ENCODE measurements at places on chromosomes 6 and 20.

GRCh38 chr20:37693242-37693634, 592 bp upstream of the CTNNBL1 start:
- no peak for DNase-seq

- peak; percentile 78 for DNase-seq
Measured at GRCh38 chr6:13796781-13797180, 17.6 kb downstream of the MCUR1 start.

DNA sequence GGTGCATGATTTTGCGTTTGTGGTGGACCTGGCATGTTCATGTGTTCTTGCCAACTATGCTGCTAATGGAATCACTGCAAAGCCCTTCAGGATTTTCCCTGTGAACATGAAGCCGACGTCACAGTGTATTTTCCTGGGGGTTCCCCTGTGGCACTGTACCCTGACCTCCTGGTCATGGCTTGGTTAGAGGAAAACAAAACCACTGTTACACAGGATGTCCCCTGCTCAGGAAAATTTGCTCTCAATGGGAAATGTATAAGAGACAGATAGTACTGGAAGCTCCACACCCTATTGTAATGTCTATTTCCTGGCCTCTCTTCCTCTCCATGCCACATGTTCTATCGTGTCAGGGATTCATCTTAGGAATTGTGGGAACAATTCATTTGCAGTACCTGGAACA, 19.7 kb downstream of the TSHZ2 start:
- no peak for DNase-seq

DNA sequence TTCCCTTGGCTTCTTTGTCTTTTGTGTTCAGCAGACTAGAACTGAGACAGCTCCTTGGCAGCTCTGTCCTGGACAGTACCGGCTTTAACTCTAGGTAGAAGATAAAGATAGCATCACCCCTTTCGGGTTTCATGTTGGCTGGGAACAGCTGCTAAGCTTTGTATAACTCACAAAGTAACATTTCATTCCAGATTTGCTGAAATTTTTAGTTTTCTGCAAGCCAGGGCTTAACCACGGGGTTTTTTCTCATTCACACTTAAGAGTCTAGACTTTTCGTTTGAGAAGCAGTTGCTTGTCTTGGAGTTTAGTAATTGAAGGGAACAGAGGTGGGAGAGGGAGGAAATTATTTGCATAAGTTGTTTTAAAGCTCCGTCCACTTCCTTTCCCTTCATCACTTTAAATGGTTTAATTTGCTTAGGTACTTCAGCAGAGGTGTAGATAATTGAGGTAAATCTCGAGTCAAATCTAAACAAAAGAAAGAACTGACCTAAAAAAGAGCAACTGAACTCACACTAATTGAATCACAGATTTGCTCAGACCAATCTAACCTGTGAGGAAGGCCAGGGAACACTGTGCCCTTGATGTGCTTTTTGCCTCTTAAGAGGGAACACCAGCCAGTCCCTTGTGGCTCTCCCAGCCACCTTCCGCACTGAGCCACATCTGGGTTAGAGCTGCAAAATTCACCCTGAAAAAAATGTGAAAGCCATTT, 48.3 kb downstream of the RREB1 start:
- DNase-seq: no peak

- DNase-seq: no peak
Measured at GRCh38 chr6:52666071-52666470, 4.8 kb upstream of the TMEM14A start.

- no peak for DNase-seq
Measured at GRCh38 chr20:4516876-4517275, 204.8 kb upstream of the PRND start.

- DNase-seq: peak; percentile 36
Measured at GRCh38 chr20:33490023-33490933, at the start of gene CBFA2T2. Gene CBFA2T2 (plus strand): TSS chr20:33490096. CDS start chr20:33490268, 172 bp downstream.

- DNase-seq: no peak
Measured at GRCh38 chr6:115582386-115582785, 478.3 kb downstream of the FRK start.

DNA sequence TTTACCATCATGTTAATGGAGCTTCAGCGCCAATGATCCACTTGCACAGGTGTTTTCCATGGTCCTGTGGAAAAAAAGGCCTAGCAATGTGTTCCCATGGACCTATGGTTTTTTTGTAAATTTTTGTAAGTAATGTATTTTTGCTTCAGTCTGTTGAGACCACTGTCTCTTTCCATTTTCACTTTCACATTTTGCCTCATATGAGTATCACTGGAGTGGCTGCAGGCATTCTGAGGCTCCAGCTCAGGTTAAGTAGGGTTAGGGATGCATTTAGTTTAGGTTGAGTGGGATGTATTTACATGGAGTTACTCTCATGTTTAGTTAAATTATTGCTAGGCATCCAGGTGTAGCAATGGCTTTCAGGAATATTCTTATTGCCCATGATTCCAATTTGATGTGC, 19.2 kb upstream of the LMBRD1 start:
- no peak for DNase-seq

- DNase-seq: no peak
Measured at GRCh38 chr6:139778688-139779087, 404.2 kb upstream of the CITED2 start.

DNA sequence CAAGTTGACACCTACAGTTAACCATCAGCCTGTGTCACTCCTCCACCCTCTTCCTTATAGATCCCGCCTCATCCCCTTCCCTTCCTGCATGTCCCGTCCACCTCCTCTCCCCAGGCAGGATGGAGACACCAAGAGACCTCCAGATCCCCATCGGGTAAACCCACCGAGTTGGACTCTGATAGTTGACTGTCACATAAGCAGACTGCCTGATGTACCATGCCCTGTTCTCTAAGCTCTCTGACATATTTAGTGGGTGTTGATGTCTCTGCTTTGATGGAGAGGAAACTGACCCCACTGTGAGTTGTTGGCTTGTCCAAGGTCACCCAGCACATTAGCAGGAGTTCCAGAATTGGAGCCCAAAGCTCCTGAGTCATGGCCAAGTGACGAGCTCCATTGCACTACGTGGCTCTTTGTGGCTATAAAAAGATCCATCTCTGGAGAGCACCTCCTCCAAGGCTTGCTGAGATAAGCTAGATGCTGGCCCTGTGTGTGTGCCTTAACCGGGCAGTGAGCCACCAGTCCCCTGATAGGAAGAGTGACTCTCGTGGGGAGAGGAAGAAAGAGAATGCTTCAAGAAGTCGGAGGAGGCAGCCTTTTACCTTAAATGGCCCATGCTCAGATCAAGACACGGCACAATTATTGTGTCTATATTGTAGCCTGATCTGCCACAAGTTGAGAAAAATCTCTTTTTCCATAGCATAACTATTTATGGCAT, 236.0 kb upstream of the ECI2 start:
- DNase-seq: no peak

DNA sequence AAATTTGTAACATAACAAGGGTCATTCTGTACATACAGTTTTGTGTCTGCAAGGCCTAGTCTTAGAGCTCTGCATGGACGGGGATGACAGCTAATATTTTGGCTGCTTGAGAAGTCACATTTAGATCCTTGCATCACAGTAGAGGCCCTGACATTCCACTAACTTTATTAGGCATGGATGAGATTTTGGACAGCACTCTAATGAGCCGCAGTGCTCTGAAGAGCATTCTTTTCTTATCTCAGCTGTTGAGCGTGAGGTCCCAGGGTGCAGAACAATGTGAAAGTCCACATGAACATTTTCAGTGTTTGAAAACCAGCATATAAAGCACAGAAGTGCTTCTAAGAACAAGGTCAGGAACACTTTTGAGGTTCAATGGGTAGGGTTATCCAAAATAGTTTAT, 58.9 kb downstream of the IPCEF1 start:
- no peak for DNase-seq

DNA sequence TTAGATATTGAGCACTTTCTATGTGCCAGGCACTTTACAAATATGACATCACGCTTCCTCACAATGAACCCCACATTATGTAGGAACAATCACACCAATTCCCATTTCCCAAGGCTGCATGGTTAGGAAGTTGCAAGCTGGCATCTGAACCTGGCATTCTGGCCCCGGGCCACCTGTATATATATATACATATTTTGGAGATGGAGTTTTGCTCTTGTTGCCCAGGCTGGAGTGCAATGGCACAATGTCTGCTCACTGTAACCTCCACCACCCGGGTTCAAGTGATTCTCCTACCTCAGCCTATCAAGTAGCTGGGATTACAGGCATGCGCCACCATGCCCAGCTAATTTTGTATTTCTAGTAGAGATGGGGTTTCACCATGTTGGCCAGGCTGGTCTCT, 30.4 kb downstream of the SRC start:
- no peak for DNase-seq
